ENCODE measurements at places on chromosomes 4 and X.

DNA sequence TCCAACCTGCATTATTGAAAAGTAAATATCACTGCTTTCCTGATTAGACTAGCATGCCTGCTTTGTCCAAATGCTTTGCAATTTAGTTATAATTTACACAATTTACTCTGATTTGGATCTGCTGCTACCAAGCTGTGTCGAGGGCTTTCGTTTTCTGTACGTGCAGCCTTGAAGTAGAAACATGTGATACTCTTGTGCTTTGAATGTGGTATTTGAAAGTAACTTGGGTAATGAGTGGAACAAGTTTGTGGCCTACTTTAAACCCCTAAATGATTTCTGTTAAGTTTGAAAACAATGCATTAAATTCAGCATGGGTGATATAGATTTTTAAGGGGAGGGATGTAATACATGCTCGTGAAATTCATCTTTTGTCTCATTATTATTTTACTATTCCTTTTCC lies 240.7 kb downstream of the IQCM start:
- no peak for DNase-seq

- no peak for DNase-seq
Measured at GRCh38 chr4:4474476-4474875, 67.4 kb downstream of the STX18 start.

DNA sequence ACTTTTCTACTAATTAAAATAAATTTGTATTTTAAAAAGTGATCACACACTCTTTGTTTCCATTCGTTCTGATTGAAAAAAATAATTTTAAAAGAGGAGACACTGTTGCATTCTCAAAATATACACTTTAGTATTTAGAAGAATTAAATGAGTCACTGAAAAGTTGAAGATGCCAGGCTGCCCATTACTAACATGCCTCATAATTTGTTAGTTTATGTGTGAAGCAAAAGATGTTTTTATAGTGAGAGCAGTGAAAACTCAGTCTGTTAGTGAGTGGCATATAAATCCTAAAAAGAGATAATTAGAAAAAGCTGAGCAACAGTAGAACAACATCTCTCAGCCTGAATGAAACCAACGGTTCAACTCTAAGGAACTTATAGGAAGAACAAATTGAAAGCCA lies 143.4 kb downstream of the CDS1 start:
- DNase-seq: no peak

GRCh38 chr4:152346526-152346925 lies 189.4 kb downstream of the FBXW7 start:
- no peak for DNase-seq

DNA sequence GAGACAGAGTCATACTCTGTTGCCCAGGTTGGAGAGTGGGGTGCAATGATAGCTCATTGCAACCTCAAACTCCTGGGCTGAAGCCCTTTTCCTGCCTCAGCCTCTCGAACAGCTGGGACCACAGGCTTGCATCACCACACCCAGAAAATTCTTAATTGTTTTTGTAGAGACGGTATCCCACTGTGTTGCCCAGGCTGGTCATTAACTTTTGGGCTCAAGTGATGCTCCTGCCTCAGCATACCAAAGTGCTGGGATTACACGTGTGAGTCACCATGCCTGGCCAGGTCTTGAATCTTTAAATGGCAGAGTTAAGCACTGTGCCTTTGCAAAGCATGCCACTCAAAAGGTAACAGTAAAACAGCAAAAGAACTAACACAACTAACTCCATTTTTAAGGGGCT lies 28.6 kb upstream of the BBS12 start:
- no peak for DNase-seq

DNA sequence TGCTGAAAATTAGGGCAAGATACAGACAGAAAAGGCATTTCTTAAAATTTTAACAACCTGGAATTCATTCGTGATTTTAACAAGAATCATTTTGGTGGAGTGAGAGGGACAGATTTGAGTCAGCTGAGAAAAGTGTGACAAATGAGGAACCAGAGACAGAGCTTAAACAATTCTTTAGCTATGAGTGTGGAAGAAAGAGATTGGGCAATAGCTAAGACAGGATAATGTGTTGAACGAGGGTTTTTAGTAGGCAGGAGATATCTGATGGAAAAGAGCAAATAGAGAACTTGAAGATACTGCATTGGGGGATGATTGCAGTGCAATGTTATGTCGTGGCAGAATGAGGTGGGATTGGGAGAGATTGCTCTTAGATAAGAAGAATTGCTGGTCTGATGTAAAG lies 164.2 kb upstream of the SPRY1 start:
- DNase-seq: no peak

GRCh38 chrX:97332963-97333362 lies 449.3 kb downstream of the RPA4 start:
- DNase-seq: no peak

GRCh38 chr4:52907510-52907909 lies 45.4 kb downstream of the RASL11B start:
- no peak for DNase-seq

DNA sequence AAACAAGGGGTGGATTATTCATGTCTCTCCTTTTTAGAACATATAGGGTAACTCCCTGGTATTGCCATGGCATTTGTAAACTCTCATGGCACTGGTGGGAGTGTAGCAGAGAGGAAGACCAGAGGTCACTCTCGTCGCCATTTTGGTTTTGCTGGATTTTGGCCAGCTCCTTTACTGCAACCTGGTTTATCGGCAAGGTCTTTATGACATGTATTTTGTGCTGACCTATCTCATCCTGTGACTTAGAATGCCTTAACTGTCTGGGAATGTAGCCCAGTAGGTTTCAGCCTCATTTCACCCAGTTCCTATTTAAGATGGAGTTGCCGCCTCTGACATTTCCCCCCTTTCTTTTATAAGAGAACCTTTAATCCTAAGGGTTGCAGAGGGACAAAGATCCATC lies 45.8 kb downstream of the MGST2 start:
- DNase-seq: no peak

DNA sequence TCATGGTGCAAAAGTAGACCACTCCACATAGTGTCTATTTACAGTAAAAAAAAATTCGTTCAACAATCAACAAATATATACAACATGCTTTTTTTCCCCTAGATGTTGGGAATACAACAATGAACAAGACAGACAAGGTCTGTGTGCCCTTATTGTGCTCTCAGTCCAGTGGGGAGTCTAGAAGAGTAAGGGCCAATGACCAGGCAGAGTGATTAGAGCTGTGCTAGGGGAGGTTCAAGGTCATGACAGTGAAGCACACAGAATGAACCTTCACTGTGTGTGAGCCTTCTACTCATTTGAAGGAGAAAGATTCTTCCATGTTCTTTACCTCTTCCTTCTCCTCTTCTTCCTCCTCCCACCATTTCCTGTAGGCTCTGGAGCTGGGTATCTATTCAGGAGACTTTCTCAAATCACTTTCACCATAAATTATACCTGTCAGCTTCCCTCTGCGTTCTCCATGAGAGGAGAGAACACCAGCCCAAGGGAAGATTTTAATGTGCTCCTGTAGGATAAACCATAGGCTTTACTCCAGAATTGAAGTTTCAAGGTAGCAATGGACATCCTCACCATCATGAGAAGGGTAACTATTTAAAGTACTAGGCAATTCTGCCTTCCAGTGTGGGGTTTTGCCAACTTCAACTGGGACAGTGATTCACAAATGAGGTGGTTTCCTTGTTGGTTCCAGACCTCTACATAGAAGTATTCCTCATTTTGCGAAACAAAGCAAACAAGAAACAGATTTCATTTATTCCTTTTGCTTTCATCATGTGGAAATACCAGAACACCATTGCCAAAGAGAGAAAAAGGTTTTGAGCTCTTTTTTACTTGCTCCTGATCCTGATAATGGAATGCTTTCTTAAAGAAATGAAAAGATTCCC lies 246.9 kb upstream of the GPC4 start:
- no peak for DNase-seq

DNA sequence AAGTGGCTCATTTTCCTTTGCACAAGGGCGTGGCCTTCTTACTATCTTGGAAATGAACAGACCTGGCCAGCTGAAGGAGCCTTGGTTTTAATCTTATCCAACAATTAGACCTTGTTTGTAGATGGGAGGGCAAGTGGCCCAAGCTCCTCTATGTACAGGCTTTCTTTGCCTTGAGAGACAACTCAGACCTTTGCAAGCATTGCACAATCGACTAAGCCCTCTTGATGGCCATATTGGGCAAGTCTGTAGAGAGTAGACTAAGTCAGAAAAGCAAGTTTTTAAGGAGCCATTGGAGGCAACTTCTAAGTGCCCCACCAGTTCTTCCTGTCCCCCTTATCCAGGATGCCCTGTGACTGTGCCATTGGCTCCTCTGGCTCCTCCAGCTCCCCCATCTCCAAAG lies 7.0 kb upstream of the NAF1 start:
- DNase-seq: no peak

- no peak for DNase-seq
Measured at GRCh38 chrX:153934148-153934761, 582 bp downstream of the NAA10 start.

DNA sequence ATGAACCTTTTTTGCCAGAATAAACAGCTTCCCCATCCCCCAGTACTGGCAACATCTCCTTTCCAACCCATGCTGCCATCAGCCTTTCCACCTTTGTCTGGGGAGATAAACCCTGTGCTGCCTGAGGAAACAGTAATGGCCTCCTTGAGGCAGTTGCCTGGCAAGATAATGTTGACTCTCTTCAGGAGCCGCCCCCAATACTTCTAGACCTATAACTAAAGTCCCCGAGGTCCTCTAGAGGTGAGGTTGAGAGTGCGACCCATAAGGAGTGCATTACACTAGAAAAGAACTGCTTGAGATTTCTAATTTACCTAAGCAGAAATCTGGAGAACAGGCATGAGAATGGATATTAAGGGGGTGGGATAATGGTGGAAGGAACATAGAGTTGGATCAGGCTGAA lies 963.2 kb upstream of the PCDH7 start:
- no peak for DNase-seq

DNA sequence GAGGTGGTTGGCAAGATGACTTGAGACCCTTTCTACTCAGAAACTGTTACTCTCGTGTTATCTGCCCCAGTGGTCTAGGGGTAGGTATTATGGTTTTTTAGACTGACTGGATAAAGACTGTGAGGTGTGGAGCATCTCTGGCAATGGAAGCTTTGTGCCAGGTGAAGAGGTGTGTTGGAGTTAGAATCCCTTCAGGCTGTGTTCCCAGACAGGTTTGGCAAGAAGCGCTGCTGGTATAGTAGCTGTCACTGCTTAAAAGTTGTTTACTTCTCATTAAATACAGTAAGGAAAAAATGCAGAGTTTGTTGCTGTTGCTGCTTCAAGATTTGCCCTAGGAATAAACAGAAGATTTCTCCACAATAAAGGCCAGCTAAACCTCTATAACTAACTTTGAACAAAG lies 35.3 kb downstream of the AREG start:
- DNase-seq: no peak

DNA sequence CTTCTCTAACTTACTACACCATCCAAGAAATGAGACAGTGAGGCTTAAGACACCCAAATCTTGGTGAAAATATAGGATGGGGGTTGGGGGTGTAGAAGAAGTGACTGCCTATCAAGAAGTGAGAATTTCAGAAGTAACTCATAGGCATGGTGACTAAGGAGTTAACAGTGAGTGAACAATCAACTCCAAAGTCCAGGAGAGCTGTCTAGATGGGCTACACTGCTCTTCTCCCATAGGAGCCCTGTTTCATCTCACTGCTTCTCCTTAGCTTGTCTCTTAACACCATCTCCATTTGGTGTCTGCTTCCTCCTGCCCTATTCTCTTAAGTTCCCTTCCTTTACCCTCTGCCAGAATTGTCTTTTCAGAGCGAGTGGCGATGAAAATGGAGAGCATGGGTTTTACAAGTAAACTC lies 22.7 kb downstream of the FABP2 start:
- DNase-seq: no peak

GRCh38 chrX:53595266-53595810 lies 91.2 kb downstream of the HUWE1 start:
- DNase-seq: no peak

DNA sequence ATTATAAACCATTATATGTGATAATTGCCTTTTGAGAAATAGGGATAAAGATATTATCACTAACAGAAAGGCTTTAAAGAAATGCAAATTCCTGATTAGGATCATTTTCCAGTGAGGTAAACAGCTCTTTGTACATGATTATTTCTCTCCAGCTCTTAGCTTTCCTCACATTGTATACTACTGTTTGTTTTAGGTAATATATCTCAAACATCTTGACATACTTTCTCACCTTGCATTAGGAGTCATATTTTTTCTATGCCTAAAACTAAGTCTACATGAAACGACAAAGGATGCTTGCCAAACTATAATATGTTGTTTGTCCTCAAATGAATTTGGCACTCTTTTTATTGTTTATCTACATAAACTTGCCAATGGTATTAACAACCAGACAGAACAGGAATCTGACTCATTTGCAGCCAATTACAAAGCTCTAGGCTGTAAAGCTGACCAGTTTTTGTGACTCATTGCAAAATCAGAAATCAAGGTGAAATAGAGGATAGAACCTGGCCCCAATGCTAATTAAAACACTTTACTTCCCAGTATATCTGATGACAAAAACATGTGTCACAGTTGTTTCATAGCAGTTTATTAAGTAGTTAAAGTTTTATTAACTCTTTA lies 107.0 kb downstream of the IQCM start:
- DNase-seq: no peak

GRCh38 chr4:9762823-9763475 lies 18.5 kb upstream of the DRD5 start:
- DNase-seq: no peak

- DNase-seq: no peak
Measured at GRCh38 chrX:72621625-72622485, 49.2 kb upstream of the HDAC8 start.

GRCh38 chrX:78333521-78333920 lies 6.1 kb upstream of the CYSLTR1 start:
- DNase-seq: no peak

DNA sequence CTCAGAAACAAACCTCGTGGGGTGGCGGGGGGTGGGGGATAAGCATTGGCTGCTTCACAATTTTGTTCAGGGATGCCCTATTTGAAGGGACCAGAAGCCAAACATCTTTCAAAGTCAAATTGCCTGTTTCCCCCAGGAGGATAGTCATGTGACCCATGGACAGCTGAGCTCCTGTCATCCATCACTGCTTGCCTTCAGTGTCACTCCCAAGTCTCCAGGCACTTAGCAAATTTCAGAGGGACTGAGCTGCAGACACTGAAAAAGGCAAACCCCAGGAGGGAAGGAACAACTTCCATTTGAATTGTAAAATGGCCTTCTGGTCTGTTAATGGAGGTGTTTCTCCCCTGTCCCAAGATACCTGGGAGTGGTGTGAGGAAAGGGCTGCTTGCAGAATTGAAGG lies 73.4 kb downstream of the FRMPD3 start:
- DNase-seq: no peak

DNA sequence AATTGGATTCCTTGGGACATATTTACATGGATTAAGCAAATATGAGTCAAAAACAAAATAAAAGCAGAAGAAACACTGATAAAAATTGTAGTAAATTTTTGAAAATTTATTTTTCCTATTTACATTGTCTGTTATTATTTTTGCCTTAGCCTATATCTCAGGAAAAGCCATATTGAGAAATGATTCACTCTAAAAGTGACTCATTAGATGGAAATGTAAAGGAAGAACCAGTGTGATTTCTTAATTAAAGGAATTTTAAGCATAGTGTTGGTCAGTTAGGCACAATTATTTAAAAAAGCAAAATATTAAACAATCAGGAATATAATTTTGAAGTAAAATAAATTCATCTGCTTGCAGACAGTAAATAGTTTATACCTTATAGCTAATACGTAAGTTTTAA lies 167.4 kb upstream of the NAP1L5 start:
- no peak for DNase-seq

Data from lower leg skin (tissue), 4 donors.